IMR-90 (cell line): ENCODE measurements at places on chromosomes 3 and 15. TPM values are rescaled to one million over a fixed set of nuclear protein-coding genes. Genes with fewer than 3 reads are reported as not detected.

DNA sequence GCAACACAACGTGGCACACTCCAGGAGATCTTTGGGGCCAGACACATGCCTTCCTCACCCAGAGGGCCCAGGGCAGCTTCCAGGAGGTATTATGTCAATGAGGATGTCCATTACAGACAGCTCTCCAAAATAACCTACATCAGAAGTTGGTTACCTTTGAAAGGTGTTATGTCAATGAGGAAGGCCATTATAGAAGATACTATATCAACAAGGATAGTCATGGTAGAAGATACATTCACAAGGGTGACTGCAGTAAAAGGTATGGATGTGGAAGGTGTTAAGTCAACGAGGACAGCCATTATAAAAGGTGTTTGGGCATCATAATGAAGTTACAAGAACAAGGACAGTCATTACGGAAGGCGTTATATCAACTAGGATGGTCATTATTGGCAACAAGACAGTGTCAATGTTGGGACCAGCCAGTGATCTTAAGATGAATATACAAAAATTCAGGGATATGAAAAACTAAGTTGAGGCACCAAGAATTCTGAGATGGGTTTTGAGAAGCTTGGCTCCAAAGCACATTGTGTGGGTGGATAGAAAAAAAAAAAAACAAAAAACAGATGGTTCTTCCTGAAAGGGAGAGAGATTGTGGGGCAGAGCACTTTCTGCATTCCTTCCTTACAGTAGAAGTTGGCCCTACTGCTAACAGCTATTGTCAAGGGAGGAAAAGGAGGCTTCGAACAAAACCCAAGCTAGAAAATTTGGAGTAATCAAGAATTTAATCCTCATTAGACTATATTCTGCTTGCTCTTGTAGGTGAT lies 11.2 kb downstream of the CDCP1 start:
- no peak overlapping the region for H3K4me3 ChIP-seq
- H3K36me3 ChIP-seq: no peaks in the 10 kb centered on the region
- DNase-seq: peak; percentile 67
- no peaks in the 10 kb centered on the region for H3K27me3 ChIP-seq
- peak overlapping the region; percentile 84 for H3K27ac ChIP-seq
- H3K4me1 ChIP-seq: peaks cover 31% of the 10 kb centered on the region

DNA sequence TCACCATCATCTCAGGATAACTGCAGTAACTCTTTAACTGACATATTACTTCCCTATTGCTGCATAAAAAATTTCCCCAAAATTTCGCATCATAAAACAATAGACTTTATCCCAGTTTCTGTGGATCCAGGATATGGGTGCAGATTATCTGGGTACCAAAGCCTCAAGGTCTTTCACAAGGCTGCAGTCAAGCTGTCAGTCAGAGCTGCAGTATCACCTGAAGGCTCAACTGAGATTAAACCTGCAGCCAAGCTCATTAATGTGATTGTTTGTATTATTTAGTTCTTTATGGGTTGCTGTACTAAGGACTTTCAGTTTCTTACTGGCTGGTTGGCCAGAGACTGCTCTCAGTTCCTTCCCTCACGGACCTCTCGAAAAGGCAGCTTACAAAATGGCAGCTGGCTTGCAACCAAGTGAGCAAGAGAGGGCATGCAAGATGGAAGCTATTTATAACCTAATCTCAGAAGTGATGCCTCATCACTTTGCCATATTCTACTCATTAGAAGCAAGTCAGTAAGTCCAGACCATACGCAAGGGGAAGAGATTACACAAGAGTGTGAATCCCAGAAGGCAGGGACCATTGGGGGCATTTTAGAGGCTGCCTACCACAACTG lies 54.9 kb downstream of the DCUN1D1 start:
- no peaks in the 10 kb centered on the region for H3K27me3 ChIP-seq
- DNase-seq: peak; percentile 66
- no peaks in the 10 kb centered on the region for H3K4me1 ChIP-seq
- H3K36me3 ChIP-seq: 0 out of 2 replicates have a peak, but pooled peaks cover 1% of the 10 kb centered on the region

DNA sequence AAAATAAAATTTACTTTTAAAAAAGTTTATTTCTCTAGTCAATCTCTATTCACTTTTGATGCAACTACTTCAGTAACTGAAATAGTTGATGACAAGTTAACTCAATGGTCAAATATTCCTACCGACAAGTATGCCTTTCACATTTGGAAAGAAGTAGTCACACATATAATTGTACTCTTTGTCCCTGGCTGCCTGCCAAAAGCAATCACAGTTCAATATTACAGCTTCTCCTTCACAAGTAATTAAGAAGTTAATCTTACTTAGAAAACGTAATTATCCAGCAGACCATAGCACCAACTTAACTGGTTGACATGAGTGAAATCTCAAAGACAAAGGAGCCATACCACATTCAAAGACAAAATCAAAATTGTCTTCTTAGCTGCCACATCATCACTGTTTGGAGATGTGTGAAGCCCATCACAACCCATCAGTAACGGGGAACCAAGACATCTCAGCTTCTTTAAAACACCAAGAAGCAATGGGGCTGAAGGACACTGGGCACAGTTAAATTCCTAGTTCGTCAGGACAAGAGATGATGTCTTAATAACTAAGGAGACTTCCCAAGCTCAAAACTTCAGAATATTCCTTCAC lies 86.1 kb downstream of the PLCH1 start:
- DNase-seq: no peak
- H3K27ac ChIP-seq: no peak overlapping the region
- no peak overlapping the region for H3K4me3 ChIP-seq
- H3K27me3 ChIP-seq: no peaks in the 10 kb centered on the region

DNA sequence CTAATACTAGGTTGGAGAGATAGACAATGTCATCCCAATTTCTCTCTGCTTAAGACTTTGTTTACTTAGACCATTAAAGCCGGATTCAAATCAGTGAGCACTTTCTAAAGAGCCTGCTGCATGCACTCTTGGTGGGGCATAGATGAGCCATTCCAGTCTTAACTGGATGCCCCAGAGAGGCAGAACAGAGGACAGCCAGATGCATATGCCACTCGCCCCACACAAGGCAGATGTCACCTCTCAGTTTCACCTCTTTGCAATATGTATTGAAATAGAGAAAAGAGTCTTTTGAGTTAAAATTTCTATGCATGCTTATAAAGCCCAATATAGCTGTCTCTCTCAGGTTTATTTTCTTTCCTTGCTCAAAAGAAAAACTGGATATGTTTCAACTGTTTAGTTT lies 89.5 kb downstream of the LARS2 start:
- no peak overlapping the region for H3K4me3 ChIP-seq
- peaks cover 9% of the 10 kb centered on the region for H3K4me1 ChIP-seq
- no peak overlapping the region for H3K27ac ChIP-seq
- peaks cover 13% of the 10 kb centered on the region for H3K36me3 ChIP-seq
- no peak for DNase-seq
- no peaks in the 10 kb centered on the region for H3K27me3 ChIP-seq

DNA sequence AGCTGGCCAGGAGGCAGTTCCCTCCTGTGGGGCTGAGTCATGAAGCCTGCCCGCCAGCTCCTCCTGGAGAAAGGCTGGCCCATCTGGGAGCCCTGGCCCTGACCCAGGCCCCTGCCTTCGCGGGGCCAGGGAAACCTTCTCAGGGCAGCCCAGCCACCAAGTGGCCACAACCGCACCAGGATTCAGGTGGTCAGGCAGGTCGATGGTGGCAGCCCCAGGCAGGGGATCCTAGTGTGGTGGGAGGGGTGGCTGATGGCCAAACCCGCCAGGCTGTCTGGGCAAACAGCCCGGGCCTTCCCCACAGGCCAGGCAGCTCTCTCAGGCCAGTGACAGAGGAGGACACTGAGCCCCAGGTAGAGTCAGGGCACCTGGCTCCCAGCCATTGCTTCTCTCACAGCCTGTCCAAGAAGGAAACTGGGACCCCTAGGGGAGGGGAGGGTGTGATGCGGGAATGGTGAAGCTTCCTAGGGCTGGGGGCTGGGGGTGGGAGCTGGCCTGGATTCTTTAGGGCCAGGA lies 1.2 kb downstream of the TWF2 start:
- peaks cover 25% of the 10 kb centered on the region for H3K4me1 ChIP-seq
- peak overlapping the region; percentile 83 for H3K4me3 ChIP-seq
- H3K36me3 ChIP-seq: peaks cover 19% of the 10 kb centered on the region; the same call in 1 of the 2 replicates
- peak; percentile 89 for DNase-seq
- peak overlapping the region; percentile 87 for H3K27ac ChIP-seq
- H3K27me3 ChIP-seq: no peaks in the 10 kb centered on the region

GRCh38 chr3:82736696-82737277 lies 975.3 kb upstream of the GBE1 start:
- no peak for DNase-seq
- H3K27ac ChIP-seq: no peak overlapping the region
- no peaks in the 10 kb centered on the region for H3K27me3 ChIP-seq
- no peaks in the 10 kb centered on the region for H3K4me1 ChIP-seq
- no peak overlapping the region for H3K4me3 ChIP-seq

DNAH12 gene
- total RNA-seq: under 0.01 TPM in 2 replicates

ASB14 gene
- not detected in 2 replicates for total RNA-seq

ETFA gene
- 159 and 172 TPM in 2 replicates for total RNA-seq
